HFFc6 (cell line): ENCODE measurements at places on chromosomes 4 and X. TPM values are rescaled to one million over a fixed set of nuclear protein-coding genes. Genes with fewer than 3 reads are reported as not detected.

Gene FAM9B
- total RNA-seq = not detected in 2 replicates

Gene CT45A10
- not detected in 3 replicates for total RNA-seq

Gene PABPC4L
- 0.67 to 3.2 TPM (median 2.3 TPM) in 3 replicates for total RNA-seq

Gene TXK
- total RNA-seq = 0.15 to 0.21 TPM in 2 of 3 replicates, not detected in the other

Gene MAGEA11
- total RNA-seq = 0.16 TPM in 1 of 3 replicates, not detected in the others

Gene IQCM
- not detected in 2 replicates for total RNA-seq
